ENCODE measurements at places on chromosomes 12 and 14.

- DNase-seq = no peak
Measured at GRCh38 chr12:29148596-29148910, 525 bp upstream of the FAR2 start.

DNA sequence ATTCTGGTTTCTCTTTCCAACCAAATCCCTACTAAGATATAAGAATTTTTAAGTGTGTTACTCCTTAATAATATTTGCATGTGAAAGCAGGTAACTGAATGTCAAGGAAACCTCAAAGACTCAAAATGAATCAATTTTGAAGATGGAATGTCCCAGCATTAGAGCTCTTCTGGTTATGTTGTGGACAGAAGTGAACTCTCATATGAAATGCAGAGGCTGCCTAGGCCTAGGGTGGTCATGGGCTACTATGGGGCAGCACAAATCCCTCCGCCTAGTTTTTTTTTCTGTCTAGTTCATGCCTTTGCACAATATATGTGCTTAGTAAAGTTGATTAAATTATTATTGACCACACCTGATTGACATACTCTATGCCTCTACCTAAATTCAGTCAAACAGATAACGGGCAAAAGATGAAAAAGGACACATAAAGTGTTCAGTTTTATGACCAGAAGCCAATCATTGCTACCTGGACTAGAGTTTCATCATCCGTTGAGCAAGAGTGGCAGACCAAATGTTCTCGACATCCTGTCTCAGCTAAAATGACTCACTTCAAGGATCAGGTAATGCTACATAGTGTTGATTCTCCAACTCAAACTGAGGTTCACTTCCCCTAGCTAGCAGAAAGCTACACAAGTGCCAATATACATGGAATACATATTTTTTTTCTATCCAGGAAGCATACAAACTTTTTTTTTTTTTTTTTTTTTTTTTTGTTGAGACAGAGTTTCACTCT is 1211.4 kb downstream of the VRK1 start:
- DNase-seq = no peak

GRCh38 chr14:23910101-23910875 is 43.3 kb upstream of the DHRS4 start:
- DNase-seq = peak; percentile 13

GRCh38 chr12:122861587-122861970 is 26.3 kb downstream of the HIP1R start:
- no peak for DNase-seq

- DNase-seq = peak; percentile 85
Measured at GRCh38 chr12:77062846-77063461, 2.4 kb downstream of the E2F7 start.

GRCh38 chr14:84436528-84436927 is 1093.4 kb upstream of the FLRT2 start:
- DNase-seq = no peak

DNA sequence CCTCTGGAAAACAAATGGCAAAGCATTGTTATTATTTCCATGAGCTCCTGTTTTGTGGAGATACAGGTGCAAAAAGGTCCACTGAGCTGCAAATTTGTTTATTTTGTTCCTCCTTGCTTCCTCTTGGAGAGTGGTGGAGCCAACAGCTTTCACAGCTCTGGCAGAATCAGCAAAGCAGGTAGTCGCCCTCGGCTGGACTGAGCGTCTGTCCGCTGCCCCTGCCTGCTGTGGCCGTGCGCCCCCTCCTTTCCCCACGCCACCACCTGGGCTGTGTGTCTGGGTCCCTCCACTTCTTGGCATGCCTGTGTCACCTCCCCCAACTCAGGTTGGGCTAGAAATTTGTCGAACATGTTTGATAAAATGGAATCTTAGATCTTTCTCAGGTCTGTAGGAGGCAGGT is 188.2 kb downstream of the TSPAN9 start:
- no peak for DNase-seq
